Stimulated activated CD4-positive, alpha-beta T cell treated with anti-CD3 and anti-CD28 coated beads, Interleukin-15, amount 100 ng/mL, for 1 hour (primary cell): ENCODE measurements at places on chromosomes 5 and 9.

DNA sequence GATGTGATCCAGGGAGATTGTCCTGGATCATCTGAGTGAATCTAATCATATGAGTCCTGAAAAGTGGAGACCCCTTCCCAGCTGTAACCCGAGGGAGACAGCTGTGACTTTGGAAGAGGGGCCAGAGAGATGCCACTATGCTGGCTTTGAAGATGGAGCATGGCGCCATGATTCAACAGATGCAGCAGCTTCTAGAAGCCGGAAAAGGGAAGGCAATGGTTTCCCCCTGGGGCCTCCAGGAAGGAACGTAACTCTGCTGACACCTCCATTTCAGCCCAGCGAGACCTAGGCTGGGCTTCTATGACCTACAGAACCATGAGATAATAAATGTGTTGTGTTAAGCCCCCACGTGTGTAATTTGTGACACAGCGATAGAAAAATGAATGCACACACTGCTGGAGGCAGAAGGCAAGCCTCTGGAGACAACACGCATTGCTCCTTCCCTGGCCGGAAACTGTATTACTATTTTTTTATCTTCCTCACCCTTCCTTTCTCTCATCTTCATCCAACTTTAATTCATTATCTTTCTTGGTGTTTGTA lies 16.6 kb upstream of the SARDH start:
- no peak for DNase-seq

- peak; percentile 17 for DNase-seq
Measured at GRCh38 chr9:130444565-130445221, at the start of gene ASS1. Gene ASS1, plus strand, starts transcription at chr9:130444961. Its CDS starts 7,268 bp downstream, at chr9:130452229.

- no peak for DNase-seq
Measured at GRCh38 chr9:83106263-83106662, 43.3 kb upstream of the RASEF start.

- no peak for DNase-seq
Measured at GRCh38 chr5:108523360-108523759, 141.5 kb upstream of the FBXL17 start.

DNA sequence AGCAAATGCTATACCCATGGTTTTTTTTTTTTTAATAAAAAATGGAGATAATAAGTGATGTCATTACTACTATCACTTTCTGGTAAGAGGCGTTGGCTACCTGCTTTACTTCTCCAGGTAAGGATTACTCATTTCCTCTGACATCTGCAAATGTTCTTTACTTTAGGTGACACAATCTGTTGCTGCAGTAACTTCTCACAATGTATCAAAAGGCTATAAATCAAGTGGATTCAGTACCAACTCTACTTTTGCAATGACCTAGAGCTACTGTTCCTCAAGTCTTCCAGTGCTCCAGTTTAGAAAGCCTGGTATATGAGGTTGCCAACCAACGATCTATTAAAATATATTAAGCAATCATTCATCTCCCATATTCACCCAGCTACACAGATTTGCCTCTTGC lies 129.1 kb downstream of the PLK2 start:
- DNase-seq = no peak

- no peak for DNase-seq
Measured at GRCh38 chr5:168984135-168984675, 316.7 kb downstream of the SLIT3 start.

DNA sequence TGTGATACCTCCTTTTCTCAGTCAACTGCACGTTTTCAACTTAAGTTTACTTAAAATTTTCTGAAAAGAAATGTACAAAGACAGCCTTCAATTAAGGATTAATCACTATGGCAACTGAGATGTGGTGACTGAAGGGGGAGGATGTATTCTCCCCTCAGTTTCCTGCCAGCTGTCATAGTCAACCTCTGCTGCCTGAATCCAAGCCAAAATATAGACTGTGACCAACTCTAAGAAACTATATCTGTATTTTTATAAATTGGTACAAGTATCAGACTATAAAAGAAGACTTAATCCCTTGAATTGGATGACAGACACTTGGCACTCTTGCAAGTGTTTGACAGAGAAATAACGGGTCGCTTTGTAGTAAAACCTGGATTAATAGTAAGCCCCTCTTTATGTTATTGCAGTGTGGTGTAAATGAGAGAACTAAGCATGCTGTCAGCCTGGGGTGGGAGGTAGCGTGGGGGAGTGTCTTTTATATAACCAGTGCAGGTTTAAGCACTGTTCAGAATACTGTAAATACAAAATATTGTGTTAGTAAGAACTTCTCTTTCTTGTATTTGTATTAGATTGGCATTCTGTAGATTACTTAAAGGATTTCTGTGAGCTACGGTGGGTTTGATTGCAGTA lies 106.4 kb downstream of the ERCC6L2 start:
- no peak for DNase-seq

DNA sequence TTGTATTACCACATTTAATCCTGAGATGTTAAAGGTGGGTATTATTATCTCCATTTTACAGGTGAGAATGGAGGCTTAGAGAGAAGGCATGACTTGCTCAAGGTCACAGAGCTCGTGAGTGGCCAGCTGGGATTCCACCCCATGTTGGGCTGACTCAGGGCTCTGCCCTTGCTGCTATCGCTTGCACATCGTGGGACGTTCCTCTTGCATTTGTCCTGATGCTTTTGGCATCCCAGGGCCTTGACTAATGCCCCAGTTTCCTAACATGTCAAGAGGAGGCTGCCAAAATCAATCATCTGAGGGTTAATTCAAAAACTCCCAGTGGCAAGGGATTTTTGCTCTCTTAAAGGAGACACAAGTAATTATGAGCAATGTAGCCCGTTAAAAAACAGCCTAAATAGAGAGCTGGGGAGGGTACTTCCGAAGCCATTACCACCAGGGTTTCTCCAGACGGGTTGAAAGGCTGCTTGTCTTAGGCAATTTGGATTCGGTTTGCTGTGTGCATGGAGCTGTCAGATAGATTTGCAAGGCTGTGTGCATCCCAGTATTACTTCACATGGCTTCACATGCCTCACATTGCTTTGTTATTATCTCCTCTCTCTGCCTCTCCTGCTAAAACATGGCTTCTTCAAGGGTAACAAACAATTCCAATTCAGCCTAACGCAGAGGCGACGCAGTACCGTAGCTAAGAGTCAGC lies 347.4 kb downstream of the DRD1 start:
- DNase-seq = no peak

- DNase-seq = no peak
Measured at GRCh38 chr5:135138116-135138850, 104.3 kb upstream of the PITX1 start.

DNA sequence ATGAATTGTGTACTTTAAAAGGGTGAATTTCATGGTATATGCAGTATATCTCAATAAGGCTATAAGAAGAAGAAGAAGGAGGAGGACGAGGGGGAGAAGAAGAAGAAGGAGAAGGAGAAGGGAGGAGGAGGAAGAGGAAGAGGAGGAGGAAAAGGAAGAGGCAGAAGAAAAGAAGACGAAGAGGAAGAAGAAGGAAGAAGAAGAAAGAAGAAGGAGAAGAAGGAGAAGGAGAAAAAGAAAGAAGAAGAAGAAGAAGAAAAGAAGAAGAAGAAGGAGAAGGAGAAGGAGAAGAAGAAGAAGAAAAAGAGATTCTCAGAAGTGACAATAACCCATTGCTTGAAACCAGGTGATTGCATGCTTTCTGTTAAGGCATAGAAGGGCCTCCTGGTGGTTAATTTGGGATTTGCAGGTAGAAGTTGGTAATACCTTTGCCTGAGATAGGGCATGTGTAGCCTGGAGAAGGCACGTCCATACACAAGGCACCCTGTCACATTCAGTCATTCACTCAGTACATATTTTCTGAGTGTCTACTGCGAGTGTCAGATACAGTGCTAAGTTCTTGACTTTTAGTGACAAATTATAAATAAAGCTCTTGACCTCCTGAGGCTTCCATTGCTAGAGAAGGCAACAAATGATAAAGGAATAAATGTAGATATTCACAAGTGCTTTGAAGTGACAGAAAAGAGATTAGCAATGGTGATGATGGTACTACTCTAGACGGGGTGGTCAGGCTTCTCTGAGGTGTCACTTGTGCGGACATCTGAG lies 231.3 kb downstream of the NPR3 start:
- no peak for DNase-seq

GRCh38 chr5:171520300-171521174 lies 101.1 kb downstream of the FGF18 start:
- no peak for DNase-seq

GRCh38 chr9:38414040-38414723 lies 10.1 kb downstream of the IGFBPL1 start:
- no peak for DNase-seq

- no peak for DNase-seq
Measured at GRCh38 chr5:97231025-97231636, 48.1 kb upstream of the RIOK2 start.

DNA sequence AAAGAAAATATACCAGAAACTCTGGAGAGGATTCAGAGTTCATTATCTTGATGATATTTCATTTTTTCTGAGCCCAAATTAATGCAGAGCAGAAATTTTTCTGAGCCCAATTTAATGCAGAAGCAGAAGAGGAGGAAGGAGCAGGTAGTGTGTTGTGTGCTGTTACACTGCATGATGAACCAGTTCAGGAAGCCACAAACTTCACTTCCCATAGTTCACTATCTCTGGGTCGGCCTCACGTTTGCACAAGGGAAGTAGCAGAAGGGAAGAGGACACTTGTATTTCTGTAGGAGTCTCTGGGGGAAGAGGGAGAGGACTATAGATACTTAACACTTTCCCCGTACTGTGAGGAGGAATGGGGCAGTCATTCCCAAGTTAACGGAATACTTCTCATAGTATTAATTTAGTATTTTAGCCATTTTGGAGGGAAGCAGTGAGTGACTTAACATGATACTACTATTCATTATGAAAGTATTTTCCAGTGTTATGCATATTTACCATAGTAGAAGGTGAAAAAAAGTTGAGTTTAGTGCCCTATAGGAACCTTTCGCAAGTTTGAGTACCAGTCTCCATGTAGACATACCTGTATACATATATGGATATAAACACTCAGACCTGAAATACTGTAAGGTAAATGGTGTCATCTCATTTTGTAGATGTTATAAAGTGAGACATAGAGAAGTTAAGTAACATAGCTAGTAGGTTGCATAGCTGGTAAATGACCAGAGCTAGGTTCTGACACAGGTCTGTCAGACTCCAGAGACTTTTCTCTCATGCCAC lies 30.0 kb downstream of the XPA start:
- no peak for DNase-seq

DNA sequence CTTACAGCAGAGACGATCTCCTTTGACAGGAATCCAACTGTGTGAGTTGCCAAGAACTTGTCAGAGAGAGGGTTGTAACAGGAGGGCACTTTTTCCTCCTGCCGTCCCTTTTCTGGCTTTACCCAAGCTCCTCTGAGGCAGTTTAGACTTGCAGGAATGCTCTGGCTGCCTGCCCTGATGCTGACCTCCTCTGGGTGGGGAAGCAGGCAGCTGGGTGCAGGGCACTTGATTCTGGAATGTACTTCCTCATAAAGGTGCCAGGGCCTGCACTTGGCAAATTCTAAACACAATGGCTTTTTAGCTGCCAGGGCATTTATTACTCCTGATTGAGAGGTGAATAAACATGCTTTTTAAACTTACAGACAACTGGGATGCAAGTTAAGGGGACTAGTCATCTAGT lies 190.4 kb downstream of the EPB41L4A start:
- no peak for DNase-seq

GRCh38 chr9:79788662-79789061 lies 216.9 kb downstream of the TLE4 start:
- DNase-seq = no peak

DNA sequence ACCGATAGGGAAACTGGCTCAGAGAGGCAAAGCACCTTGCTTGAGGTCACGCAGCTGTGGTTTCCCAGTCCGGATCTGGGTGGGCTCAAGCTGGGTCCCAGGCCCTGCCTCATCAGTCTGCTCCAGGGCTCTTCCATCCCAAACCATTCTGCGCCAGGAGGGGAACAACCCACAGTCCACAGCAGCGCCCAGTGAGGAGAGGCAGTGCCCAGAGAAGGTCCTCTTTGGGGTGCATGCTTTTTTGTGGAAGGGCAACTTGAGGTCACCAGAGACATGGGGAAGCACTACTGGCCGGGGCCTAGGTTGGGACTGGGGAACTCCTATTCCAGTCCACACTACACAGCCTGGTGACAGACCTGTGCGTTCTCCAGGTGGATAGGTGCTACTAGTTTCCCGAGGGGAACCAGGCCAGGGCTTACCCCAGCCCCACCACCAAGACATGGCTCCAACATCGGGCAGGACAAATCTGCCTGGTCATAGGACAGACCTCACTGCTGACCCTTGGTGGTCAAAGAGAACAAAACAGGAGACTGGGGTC lies 62.5 kb upstream of the RNF130 start:
- no peak for DNase-seq

DNA sequence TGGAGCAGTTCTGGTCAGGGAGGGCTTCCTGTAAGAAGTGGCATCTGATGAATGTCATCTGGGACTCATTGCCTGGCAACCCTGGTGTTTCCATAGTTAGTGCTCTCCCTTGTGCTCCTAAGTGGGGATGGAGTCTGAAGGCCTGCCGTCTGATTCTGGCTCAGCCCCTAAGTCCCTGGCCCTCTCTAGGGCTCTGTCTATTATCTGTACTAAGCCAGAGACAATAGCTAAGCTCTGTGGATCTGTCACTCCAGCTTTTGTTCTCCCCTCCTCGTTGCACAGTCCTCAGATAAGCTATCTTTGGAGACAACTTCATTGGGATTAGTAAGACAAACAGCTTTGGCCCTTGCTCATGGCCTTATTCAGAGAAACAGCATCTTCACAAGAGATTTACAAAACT lies 30.6 kb upstream of the TTC1 start:
- DNase-seq = no peak

DNA sequence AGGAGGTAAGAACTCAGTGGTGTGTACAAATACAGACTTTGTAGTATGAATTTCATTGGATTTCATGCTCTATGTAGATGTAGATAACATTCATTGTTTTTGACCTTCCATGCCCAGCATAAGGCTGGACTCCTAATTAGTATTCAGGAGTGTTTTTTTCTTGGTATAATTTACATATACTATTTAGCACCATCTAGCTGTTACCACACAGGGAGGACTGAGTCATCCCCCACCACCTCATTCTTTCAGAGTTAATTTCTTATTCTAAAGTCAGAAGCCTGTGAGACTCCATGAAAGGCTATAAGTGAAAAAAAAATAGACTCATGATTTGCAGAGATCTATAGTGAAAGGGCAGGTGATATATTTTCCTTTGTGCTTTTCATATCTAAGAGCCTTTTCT lies 555.0 kb downstream of the PRR16 start:
- DNase-seq = no peak

DNA sequence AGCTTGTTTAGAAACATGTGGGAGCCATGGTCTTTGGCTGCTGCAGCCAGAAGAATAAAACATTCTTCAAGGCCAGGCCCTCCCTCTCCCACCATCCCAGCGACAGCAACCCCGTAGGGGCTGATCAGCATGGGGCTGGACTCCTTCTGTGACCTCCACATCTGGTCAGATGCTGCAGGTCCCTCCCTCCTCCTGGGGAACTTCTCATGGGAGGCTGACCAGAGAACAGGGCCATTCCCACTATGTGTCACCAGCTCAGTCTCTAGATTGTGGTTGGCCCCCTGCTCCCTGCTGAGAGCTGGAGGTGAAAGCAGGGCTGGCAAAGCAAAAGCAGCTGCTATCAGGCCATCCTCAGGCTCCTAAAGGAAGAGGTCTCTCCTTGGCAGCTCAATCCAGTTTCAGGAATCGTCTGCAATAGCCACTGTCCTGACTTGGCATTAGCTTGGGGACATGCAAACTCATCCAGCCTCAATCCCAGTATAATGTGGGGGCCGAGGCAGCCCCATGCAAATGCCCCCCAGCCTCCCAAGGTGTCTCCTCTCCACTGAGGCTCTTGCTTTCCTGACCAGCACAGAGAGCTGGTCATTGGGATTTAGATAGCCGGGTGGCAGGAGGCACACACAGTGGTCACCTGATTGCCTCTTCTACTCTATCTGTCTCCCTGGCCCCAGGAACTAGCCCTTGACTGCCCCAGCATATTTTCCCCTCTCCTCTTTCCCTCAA lies 81.5 kb downstream of the NRG2 start:
- DNase-seq = no peak

GRCh38 chr9:131611586-131612315 lies 66.4 kb downstream of the PRRT1B start:
- DNase-seq = no peak
